ENCODE measurements at places on chromosomes 3 and 15.

DNA sequence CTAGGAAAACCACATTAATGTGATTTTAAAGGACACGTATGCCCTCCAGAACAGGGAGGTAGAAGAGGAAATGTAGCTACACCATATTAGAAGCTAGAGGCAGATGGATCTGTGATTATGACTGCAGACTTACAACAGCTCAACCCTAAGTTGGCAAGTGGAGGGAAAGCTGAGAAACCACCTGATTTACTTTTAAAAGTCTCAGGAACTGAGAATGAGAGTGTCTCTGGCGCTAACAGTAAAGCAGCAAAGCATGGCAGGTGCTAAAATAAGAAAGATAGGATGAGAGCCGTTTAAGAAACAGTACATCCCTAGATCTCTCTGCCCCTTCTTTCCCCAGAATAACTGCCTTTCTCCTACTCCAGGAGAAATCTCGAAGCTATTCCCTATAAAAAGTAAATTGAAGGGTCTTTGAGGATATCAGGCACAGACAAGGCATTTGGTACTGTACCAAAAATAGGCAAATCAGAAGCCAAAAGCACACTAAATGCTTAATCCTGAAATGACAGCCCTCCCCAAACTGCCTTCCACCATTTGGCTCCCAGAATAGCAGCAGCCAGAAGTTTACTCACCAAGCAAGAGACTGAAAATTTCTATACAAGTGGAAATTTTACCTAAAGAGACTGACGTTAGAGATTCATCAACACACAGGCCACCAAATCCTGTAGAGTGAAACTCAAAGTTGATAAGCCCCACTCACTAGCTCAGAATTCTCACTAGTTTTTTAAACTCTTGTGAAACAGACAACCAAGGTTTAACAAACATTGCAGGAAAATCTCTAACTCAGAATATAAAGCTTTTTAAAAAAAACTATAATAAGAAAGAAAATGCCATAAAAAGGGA is 34.3 kb upstream of the PARP14 start:
- DNase-seq: no peak

GRCh38 chr3:158794936-158795518 is 6.8 kb upstream of the MFSD1 start:
- DNase-seq: no peak

DNA sequence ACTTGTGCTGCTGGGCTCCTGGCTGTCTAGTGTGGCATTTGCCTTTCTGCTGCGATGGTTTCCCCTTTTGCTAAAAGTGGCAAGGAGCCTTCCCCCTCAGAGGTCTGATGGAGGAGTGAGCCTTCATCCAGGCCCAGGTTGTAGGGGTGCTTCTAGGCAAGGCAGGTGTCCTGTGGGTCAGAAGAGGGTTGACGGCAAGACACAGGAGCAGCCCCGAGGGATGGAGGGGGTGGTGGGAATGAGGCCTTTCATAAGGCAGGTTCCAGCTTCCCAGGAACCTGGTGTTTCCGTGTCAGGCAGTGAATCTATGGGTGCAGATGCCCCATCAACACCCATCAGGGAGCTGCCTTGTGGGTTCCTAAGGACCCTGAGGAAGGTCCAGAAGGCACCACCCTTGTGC is 63.0 kb upstream of the TAMM41 start:
- DNase-seq: no peak

DNA sequence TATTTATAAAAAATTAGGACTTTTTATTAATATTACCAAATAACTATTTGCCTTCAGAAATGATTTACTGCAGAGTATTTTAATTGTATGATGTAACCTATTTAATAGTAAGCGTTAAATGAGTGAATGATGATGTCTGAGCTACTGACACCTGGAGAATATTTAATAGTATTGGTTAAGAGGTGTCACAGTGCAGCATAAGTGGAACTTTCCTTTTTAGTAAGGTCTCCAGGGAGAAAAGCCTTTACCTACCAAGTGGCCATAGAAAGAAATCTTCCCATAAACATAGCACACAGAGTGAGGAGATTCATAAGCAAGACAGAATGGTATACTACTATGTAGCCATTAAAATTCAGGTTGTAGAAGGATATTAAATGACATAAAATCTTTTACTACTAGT is 441.7 kb downstream of the TBL1XR1 start:
- no peak for DNase-seq

DNA sequence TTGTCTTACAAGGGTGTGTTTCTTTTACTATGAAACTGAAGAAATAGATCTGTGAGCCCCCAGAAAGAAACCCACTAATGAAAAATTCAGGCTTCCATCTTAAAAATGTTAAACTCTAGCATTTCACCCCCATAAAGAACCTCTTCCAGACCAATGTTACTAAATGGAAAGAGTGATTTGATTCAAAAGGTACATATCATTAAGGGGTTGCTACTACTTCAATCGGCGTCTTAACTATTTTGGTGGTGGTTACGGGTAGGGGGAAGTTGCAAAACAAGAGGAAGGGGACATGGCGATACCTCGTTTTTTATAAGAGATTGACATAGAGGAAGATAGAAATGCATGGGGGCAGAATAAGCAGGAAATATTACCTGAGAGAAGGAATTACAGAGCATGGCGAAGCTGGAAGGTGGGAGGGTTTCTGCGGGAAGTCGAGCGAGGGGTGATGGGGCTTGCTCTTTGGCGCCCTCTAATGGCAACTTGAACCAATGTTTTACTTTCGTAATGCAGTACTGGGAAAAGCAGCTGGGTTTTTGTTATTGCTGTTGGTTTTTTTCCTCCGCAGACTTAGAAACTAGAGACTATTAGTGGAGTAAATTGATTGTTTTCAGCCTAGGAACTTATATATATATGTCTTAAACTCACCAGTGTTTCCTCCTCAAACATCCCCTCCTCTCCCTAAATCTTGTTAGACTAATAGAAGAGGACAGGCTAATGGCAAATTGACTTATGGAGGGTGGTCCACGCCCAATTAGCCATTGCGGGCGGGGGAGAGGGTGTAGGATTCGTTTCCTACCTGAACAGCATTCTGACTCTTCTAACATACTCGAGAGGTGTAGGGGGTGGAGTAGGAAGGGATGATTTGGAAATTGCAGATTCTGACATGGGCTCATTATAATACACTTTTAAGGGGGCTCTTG is 11.3 kb upstream of the SOX2 start:
- no peak for DNase-seq

DNA sequence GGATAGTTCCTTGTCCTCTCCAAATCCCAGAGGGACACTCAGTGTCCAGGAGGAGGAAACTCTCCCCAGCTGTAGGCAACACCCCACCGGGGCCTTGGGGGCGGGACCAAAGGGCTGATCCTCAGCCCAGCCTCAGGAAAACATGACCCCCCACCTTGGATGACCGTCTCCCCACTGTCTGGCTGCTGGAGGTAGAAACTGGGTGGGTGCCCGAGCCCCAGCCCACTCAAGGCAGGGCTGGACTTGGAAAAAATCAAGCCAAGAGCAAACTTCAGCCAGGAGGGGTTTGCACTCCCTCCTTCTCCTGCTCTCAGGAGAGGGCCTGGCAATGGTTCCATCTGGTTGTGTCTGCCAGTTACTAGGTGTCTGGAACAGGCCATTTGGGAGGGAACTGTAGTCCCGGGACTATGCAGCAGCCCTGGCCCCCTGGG is 3.6 kb upstream of the RASL12 start:
- DNase-seq: no peak

- no peak for DNase-seq
These were observed 142.6 kb upstream of the CFAP20DC start for GRCh38 chr3:59192473-59192872.

GRCh38 chr3:167203062-167203461 is 177.0 kb downstream of the ZBBX start:
- DNase-seq: no peak

DNA sequence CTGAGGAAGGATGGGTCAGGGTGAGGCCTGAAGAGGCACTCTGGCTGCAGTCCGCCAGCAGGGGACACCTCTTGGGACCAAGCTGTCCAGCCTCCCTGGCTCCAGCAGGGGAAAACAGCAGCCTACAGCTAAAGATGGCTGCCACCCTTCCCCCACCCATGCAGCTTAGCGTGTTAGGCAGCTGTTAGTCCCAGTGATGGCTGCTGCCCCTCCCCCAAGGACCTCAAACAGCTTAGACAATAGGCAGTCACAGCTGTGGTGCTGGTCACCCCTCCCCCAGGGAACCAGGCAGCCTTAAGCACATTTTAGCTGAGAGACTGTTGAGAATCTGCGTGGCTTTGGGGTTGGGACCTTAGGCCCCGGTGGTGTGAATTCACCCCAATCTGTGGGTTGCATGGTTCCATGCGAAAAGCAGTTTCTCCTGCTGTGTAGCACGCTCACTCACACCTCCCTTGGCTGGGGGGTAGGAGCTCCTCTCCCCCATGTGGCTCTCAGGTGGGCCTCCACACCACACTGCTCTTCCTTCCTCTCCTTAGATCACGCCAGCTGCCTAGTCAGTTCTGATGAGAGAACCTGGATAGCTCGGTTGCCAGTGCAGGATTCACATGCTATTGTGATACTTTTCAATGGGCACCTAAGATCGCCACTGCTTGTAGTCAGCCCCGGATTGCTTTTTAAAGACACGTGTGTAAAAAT is 140.5 kb upstream of the CADPS start:
- no peak for DNase-seq
